ENCODE measurements at places on chromosomes 16 and 17.

- DNase-seq: no peak
Measured at GRCh38 chr17:76382351-76382802, 2.0 kb upstream of the SPHK1 start.

DNA sequence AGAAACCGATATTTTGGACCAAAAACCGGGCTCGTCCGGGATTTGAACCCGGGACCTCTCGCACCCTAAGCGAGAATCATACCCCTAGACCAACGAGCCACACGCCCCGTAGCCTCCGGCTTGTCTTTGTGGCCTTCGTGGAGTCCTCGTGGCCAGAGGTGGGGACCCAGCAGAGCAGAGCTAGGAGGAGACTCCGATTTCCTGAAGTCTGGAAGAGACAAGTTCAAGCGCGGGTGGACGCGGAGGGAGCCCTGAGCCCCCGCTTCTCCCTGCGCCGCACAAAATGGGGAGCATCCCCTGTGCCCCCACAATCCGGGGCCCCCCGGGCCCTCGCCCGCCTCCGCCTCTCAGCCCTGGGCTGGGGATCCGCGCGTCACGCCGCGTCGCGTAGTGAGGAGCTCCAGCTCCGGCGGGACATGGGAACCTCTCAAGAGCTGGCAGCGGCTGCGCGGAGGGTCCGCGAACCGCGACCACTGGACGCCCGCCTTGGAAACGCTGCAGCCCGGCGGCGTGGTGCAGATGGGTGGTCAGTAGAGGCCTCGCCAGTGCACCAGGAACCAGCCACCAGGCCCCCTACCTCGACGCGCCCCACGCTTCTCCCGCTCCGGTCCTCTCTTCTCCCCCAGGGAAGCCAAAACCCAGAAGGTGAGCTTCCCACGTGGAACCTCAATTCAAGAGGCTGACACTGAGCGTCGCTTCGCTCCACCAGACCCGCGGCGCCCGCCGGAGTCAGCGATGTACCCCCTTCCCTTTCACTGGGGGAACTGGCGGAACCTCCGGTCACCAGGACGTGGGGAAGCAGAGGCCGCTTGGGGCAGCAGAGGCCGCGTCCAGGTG is 5.2 kb upstream of the OR1F1 start:
- DNase-seq: no peak

GRCh38 chr16:59173408-59173831 is 439.3 kb upstream of the GOT2 start:
- DNase-seq: no peak

DNA sequence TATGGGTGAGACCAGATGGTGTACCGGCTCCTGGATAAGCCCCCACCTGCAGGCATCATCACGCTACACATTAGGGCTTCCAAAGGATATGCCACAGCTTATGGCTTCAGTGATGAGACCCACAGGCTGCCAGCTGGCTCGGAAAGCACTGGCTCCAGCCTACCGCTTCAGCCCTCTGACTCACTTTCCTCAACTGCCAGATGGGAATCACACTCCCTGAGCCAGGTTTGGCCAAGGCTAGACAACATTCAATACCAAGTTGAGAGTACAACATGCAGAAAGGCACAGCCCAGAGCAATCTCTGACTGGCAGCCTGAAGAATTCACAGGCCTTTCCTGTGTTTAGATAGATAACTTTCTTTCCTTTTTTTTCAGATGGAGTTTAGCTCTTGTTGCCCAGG is 10.3 kb downstream of the CENPV start:
- no peak for DNase-seq

GRCh38 chr17:5422505-5422904 is 2.5 kb downstream of the RPAIN start:
- no peak for DNase-seq

DNA sequence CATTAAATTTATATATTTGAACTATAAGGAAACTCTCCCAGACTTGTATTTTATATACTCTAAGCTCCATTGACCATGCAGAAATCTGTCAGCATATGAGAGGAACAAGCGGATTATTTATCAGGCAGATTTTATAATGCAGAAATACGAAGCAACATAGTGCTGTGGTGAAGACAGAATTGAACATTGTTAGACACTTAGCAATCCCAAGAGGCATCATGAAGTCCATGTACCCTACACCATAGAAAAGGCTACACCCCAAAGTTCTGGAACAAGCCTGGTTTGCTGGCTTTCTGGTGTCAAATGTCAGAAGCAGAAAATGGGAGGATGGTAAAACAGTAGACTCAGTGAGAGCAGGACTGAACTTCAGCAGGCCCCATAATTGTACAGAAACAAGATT is 241.1 kb downstream of the PRKCA start:
- DNase-seq: no peak

DNA sequence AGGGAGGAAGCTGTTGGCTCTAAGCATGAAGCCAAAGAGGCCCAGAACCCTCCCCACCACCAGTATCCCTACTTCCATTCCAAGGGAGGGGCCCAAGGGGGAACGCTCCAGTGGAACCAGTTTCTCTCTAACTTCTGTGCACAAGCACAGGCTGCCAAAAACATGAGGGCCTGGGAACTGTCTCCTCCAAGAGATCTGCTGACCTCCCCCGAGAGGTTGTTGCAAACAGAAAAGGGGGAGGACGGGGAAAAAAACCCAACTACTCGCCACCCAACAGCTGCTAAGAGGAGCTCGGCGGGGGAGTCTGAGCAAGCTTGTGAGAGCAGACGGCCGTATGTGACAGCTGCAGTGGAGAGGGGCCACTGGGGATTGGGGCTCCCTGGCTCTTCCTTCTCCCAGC is 15.7 kb upstream of the SLC35B1 start:
- no peak for DNase-seq

DNA sequence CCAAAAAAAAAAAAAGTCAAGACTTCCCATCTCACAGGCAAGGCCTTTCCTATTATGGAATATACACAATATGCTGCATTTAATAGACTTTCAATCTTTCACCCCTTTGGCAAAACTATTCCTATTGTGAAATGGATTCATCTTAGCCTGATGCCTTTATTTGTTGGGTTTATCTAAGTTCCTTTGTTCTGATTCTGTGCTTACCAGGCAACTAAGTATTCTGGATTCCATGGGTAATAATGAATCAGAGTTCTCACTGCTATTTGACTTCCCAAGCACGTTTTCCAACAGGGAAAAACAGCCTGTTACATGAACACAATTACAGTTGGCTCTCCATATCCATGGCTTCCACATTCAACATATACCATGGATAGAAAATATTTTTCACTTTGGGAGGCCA is 135.5 kb downstream of the MYO1D start:
- DNase-seq: no peak

DNA sequence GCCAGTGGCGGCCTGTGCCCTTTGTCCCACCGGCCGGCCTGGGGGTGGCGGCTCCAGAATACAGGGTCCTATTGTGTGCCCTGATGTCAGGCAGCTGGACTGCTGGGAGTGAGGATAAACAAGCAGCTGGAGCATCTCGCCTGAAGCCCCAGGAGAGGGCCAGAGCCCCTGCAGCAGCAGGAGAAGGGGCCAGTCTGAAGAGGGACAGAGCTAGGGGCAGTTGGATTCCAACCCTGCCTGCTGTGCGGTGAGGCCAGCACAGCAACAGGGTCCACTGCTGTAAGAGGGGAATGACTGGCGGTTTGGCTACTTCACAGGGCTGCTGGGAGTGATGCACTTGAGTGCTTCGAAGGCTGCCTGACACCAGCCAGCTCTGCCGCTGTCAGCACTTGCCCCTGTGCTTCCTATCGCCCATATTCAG is 25.0 kb downstream of the RAB11FIP4 start:
- no peak for DNase-seq

- DNase-seq: no peak
Measured at GRCh38 chr16:28931801-28932225, at the start of gene CD19. TSS of gene CD19 (plus strand) at chr16:28931971. CDS start at chr16:28932001, 30 bp downstream.

- no peak for DNase-seq
Measured at GRCh38 chr17:74690409-74690825, 22.3 kb downstream of the CD300LF start.

GRCh38 chr16:84643180-84643583 is 5.1 kb upstream of the KLHL36 start:
- DNase-seq: no peak

- no peak for DNase-seq
Measured at GRCh38 chr17:34311291-34311690, 7.9 kb upstream of the CCL8 start.

DNA sequence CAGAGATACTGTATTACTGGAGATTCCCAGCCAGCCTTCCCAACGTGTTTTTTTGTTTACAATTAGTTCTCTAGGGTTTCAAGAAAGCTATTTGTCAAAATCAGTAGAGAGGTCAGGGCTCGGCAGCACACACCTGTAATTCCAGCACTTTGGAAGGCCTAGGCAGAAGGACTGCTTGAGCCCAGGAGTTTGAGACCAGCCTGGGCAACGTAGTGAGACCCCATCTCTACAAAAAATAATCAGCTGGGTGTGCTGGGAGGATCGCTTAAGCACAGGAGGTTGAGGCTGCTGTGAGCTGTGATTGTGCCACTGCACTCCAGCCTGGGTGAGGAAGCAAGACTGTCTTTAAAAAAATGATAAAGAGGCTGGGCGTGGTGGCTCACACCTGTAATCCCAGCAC is 19.4 kb downstream of the CBX1 start:
- no peak for DNase-seq

- DNase-seq: peak; percentile 81
Measured at GRCh38 chr17:79839356-79840268, at the start of gene CBX4. TSS of gene CBX4 (minus strand) at chr17:79839440. CDS start at chr17:79839251, 189 bp downstream.

- DNase-seq: no peak
Measured at GRCh38 chr17:41868568-41868967, 3.3 kb upstream of the KLHL11 start.

GRCh38 chr17:1315409-1315808 is 35.9 kb downstream of the TRARG1 start:
- no peak for DNase-seq

- no peak for DNase-seq
Measured at GRCh38 chr17:29586676-29587469, 2.6 kb downstream of the GIT1 start.

DNA sequence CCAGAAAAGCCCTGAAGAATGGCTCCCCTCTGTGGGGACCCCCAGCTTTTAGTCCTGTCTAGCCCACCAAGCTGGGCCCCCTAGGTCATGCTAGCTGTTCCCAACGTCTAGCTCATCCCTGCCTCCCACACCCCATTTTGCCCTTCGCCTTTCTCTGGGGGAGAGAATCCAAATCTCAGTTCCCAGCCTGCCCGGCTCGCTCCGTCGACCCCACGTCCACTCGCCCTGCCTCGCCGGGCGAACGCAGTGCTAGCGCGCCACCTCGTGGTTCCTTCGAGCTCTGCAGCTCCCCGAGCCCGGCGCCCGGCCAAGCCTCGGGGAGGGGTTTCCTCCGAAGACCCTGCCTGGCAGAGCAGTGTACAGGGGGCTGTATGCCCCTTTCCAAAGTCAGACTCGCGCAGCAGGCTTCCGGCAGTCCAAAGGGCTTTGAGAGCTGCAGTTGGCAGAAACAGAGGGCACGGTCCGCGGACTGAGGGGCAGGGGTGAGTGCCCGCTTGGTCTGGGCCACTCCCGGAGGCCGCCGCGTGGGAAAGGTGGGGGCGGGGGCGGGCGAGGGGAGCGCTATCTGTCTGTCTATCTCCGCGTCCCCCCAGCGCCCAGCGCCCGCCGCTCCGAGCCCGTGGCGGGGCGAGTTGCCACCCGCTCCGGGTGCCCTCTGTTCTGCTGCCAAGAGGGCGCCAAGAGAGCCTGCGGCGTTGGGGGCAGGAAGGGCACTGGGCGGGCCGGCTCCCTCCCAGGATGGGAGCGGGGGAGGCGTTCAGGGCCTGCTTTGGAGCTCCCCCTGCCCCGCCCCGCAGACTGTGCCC is 1.7 kb upstream of the DLX3 start:
- DNase-seq: peak; percentile 32

GRCh38 chr16:1762879-1763520 is 8.3 kb downstream of the NME3 start:
- DNase-seq: no peak

DNA sequence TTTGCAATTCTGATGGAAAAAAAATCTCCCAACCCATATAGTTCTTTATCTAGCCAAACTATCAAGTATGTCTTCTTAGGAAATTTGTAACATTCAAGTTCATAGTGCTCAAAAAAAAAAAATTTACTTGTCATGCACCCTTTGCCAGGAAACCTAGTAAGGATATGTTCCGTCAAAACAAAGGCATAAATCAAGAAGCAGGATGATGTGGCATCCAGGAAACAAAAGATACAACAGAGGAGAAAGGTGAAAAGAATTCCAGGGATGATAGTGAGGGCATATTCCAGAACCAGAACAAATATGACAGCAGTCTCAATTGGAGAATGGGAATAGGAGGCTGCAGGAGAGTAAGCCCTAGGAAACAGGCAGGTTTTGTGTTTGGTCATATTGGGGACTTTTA is 104.6 kb downstream of the SPAG9 start:
- no peak for DNase-seq

DNA sequence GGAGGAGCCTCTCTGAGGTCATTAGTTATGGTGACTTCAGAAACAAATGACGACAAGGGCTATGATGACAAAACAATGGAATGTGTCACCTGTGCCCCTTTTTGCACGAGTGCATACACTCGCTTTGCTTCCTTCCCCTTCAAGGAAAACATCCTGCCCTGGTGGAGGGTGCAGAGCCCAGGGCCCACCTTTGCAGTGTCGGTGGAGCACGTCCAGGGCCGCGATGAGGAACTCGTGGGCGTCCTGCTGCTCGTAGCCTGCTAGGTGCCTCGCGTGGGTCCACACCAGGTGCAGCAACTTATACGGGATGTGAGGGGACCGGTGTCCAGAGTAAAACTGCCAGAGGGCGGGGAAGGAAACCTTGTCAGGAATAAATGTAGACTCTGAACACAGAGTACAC is 27.2 kb downstream of the USP22 start:
- DNase-seq: no peak

DNA sequence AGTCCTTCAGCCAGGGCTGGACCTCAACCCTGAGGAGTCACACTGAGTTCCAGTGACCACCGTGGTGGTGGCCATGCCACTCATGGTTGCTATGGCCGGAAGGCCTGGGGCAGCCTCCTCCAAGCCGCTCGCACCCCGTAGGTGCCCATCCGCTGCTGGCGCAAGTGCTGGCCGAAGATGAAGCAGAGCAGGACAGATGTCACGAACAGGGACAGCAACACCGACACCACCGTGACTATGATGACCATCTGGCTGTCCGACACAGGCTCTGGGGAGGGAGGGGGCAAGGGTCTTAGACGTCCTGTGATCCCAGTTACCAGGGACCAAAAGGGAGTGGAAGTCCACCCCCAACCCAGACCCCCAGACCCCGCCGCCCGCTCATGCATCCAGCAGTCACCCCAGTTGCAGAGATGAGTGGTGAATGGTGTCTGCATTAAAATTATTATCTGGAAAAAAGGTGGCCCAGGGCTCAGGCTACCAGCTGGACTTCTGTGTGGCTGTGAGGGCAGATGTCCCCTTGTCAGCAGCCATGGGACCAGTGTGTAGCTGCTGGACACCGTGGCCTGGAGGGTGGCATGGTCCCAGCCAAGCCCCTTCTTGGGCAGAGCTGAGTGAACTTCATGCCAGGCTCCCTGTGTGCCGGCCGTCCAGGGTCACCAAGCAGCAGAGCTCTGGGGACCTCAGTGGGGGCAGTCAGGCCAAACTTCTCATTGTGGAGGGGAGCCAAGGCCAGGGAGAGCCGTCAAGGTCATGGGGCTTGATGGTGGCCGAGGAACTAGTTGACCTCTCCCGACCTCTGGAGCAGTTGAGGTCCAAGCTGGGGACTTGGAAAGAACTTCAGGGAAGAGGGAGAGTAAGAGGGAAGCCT is 4.7 kb downstream of the PRR29 start:
- DNase-seq: no peak
